ENCODE measurements at places on chromosomes 12 and 14.

GRCh38 chr12:50732591-50732990, 31.3 kb upstream of the ATF1 start:
- DNase-seq, result no peak

- no peak for DNase-seq
Observed at GRCh38 chr12:112319395-112319794, 62.8 kb downstream of the HECTD4 start.

DNA sequence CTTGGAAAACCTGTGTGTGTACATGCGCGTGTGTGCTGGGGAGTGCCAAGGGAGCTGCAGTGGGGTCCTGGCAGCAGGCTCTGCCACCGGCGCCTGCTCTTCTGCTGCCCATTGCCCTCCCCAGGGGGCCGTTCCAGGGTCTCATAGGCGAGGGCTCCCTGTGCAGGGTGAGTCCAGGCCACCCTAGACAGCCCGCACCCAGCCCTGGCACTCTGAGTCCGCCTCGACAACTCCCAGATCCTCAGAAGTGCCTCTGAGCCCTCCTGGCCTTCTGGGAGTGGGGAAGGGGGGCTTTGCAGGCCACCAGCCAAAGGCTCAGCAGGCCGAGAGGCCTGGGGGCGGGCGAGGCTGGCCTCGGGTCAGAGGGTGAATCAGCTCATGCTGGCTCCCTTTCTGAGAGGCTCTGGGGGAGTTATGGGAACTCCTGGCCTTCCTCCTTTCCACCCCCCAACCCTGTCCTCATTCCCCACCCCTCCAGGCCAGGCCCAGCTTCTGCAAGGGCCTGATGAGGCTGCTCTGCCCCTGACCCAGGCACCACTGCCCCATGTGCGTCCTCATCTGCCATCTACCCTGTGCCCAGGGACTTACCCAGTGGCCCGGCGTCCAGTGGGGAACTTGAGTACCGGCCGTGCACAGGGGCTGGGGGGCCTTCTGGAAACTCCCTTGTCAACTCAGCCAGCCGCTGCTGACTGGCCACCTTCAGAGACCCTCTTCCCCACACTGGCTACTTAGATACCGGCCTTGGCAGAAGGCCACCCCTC, 2.1 kb upstream of the TEDC1 start:
- no peak for DNase-seq

DNA sequence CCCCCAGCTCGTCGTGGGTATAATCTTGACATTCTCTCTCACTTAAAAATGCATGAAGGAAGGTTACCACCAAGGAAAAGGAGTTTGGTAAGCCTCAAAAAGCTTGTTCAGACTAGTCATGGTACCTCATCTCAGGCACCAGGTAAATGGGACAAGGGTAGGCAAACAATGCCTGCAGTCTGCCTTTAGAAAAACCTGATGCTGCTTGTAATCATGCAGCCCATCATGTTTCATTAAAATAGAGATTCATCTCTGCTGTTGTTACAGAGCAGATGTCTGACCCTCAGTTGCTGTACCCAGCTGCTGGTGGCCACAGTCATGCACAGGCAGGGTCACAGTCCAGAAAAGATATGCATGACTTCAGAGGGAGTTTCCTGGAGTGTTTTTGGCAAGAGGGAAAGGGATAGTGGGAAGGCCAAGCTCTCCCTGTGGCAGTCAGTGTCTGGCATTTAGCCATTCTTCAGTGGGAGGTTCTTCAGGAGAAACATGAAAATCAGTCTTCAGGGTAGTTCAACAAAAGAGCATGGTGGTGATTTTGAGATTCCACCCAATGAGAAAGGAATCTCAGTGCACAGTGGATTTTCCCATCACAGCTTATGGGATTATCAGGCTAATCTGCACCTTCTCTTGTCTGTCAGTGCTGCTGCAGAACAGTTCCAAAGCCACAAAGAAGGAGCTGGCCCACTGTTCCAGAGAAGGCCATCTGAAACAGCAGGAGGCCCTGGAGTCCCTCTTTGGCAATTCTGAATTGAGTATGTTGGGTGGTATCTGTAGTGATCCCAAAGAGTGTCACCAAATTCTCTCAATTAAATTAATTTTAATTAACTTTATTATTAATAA, 202.7 kb upstream of the FRMD6 start:
- DNase-seq, result no peak

DNA sequence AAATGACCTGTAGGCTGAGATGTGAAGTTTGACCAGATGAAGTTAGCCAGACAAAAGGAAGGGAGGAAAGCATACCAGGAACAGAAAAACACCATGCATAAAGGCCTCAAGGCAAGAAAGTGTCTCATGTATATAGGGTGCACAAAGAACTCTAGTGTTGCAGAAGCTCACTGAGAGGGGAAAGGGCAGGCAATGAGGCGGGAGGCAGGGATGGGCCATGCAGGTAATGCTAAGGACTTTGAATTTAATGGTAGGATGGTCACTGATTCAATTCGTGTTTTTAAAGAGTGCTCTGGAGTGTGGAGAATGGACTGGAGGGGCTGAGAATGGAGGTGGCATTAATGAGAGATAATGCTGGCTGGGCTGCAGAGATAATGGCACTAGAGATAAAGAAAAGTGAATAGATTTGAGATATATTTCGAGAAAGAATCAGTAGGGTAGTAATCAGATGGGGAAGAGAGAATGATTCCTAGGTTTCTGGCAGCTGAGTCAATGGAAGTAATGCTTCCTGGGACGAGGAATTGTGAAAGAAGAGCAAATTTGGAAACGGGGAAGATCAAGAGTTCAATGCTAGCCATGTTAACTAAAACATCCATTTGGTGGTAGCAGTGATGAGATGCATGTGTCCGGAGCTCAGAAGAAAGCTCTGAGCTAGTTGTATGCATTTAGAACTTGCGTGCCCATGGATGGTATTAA, 43.1 kb downstream of the LIMA1 start:
- no peak for DNase-seq

DNA sequence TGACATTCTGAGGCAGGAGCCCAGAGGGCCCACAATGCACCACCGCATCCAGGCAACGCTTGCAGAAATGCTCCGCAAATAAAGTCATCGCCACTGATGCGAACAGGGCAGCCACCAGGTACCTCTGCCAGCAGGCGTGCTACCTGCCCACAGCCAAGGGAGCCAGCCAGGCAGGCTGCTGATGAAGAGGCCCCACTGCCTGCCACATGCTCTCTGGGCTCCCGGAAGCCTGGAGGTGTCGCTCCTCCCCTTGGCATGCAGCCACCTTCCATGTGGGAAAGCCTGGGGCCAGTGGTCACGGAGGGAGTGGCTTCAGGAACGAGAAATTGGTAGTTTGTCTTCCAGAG, 14.7 kb downstream of the GPR132 start:
- no peak for DNase-seq

DNA sequence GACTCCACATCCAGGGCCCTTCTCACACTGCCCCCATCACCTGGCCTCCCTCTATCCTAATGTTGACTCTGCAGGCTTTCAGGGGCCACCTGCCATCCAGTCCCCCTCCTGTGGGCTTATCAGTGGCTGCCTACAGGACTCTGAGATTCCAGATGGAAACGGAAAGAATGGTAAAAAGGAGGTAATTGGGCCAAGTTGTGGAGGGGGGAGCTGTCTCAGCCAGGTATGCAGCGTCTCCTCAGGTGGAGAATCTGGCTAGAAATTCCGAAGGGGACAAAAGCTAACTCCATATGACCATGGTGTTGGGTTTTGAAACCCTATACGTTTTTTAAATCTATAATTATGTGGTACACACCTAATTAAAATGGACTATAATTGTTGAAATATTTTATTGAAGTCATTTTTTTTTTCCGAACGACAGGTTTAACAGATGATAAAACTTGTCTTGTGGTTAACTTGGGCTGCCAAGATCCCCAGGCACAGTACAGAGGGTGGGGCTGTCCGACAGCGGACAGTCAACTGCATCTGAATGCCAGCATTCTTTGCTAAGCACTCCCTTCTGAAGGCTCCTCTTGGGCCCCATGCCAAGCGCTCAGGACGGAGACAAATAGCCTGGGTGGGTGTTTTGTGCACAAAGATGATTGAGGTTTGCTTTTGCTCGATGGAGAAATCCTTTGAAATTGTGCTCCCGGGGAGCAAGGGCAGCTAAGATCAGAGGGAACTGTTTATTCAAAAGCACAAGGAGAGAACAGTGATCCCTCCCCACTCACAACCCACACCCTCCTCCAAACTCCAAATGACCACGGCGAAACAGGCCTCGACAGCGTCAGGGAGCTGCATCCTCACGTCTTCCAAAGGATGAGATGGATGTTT, 365.6 kb downstream of the BCL11B start:
- no peak for DNase-seq

DNA sequence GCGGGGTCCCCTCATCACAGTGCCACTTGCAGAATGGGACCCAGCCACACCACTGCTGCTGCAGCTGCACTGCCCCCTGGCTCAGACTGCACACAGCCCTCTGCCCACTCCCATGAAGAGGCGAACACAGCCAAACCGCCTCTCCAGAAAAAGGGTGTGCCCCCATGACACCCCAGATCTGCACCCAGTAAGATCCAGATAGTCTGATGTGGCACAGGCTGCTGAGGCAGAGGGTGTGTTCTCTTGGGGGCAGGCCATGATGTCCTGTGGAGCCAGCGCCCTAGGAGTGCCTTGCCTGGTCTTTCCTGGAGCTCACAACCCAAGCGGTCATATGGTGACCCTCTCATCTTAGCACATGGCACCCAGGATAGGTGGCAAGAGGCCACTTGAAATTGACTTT, 44.4 kb downstream of the SLC8B1 start:
- no peak for DNase-seq

GRCh38 chr14:50667996-50668825, at the start of gene SAV1:
Gene SAV1 (minus strand): TSS chr14:50668306. CDS start chr14:50667967, 339 bp downstream.
- peak; percentile 23 for DNase-seq

- no peak for DNase-seq
Observed at GRCh38 chr12:19659501-19659900, 220.2 kb downstream of the AEBP2 start.

DNA sequence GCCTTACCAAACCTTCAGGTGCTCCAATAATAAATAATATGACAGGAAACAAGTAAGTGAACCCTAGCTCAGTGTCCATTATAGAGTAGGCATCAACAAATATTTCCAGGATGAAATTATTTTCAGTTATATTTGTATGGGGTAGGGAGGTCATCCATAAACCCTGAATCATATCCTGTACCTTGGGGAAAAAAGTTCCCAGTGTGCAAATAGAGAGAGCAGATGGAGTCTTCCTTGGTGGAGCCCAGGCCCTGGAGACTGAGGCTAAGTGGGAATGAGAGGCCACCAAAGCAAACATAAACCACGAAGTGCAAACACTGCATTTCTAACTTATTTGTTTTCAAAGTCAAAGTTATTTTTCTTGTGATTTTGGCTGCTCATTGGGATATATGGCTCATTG, 8.5 kb upstream of the ERP27 start:
- no peak for DNase-seq

DNA sequence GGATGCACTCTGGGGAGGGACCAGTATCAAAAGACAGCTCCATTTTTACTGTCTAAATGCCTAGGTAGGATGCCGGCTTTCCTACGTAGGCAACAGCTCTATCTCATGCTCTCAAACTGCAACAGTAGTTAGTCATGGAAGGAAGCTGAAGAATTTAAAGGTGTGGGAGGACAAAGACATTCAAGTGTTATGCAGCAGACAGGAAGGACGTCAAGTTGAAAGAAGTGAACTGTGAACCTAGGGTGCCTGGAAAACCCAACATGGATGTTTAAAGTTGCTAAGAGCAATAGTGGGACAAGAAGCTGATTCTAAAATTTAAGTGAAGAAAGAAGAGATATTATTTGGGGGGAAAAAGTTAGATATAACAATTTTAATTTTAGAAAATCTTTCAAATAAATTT, 5.9 kb downstream of the SEC23A start:
- no peak for DNase-seq

DNA sequence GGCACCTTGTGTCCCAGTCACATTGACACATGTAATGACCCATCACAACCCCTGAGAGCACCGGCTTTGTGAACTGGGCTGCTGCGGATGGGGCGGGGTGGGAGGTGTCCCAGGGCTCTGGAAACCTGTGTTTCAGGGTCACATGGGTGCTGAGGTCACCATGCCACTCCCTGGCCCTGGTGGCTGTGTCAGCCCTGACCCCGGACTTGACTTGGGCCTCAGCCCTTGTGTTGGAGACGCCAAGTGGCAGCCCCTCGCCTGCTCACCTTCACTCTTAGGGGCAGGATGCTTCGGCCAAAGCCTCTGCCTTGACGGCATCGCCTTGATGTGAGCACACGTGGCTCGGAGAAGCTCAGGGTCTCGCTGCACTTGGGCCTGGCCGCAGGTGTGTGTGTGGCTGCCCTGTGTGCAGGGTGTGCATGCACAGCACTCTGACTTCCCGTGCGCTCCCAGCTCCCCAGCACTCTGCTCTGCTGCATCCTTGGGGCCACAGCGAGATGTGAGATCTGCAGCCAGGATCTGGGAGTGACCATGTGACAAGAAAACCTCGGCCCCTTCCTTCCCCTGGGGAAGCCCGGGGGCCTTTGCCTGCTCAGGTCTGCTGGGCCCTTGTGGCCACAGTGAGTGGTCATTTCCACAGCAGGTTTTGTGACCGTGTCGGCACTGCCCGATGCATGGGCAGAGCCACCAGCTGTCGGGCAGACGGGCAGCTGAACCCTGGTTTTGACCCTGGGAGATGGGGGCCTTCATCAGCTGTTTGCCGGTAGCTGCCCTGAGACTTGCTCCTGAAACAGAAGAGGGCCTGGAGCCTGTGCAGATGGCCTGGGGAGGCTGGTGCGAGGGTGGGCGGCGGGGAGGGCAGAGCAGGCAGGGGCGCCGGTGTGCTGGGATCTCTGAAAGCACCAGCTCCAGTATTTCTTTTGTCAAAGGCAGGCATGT, 167.4 kb downstream of the KIF26A start:
- DNase-seq, result no peak

GRCh38 chr12:104026841-104027599, 23.0 kb downstream of the GLT8D2 start:
- no peak for DNase-seq

GRCh38 chr12:121513464-121514183, 67.2 kb downstream of the KDM2B start:
- no peak for DNase-seq

GRCh38 chr12:79715308-79715707, 24.5 kb upstream of the PAWR start:
- no peak for DNase-seq

- DNase-seq, result no peak
Observed at GRCh38 chr12:132168311-132169031, 24.2 kb downstream of the NOC4L start.

- DNase-seq, result no peak
Observed at GRCh38 chr14:104393199-104393897, 186.2 kb upstream of the C14orf180 start.

GRCh38 chr12:60101715-60102114, 505.9 kb downstream of the SLC16A7 start:
- no peak for DNase-seq

DNA sequence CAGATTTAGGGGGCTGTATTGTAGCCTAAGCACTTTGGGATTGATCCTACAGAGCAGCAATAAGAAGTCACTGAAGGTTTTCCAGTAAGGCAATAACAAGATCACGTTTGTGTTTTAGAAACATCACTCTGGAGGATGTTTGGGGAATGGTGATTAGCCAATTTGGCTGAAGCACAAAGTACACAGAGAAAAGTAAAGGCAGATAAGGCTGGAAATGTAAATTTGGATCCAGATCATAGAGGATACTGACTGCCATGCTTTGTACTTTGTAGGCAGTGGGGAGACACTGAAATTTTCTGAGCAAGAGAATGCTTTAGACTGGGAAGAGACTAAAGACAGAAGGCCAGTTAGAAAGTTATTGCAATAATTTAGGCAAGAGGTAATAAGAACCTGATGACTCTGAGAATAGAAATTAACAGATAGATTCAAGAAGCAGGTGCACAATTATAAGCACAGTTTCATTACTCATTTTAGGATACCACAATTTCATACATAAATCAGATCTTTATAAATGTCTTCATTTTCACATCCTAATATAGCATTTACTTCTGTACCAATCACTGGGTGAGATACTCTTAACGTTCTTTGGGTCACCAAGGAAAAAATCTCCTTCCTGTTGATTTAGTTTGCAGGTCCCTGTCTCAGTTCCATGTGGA, 314.5 kb upstream of the GARIN6 start:
- DNase-seq, result no peak
